ENCODE measurements at places on chromosomes 3 and 15.
A peak's percentile ranks its signal among the peaks of the same experiment; 100 is the strongest.

DNA sequence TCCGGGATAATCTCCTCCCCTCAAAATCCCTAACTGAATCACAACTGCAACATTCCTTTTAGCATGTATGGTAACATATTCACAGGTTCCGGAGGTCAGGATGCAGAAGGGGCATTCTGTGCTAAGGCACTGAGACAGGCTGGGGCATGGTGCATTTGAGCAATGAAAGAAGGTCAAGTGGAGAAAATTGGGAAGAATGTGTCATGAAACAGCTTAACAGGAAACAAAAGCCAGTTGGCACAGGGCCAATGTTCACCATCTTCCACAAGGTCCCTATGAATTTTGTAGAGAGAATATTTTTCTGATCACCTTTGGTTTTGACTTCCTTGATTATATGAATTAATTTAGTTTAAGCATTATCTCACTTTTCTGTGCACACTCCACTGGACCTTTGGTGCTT is 587.7 kb upstream of the NR2F2 start:
- DNase-seq: no peak

- no peak for DNase-seq
Observed at GRCh38 chr3:120147072-120147871, 53.0 kb upstream of the GSK3B start.

- no peak for DNase-seq
Observed at GRCh38 chr3:60364475-60364874, 886.8 kb downstream of the FHIT start.

DNA sequence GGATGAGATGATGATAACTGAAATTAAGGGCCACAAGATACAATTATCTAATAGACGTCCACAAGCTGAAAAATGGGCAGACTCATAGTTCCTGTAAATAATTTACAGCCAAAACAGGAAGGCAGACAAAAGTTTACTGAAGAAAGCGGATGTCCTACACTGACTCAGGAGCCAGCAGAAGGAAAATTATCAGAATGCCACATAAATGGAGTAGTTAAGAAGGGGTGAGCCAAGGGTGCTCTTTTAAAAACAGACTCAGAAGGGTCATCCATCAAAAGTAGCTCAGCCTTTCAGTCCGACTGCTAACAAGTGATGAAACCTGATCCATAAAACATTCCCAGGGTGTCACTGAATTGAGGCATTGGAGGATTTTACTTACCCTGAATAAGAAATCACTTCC is 39.8 kb downstream of the TUSC7 start:
- DNase-seq: no peak

DNA sequence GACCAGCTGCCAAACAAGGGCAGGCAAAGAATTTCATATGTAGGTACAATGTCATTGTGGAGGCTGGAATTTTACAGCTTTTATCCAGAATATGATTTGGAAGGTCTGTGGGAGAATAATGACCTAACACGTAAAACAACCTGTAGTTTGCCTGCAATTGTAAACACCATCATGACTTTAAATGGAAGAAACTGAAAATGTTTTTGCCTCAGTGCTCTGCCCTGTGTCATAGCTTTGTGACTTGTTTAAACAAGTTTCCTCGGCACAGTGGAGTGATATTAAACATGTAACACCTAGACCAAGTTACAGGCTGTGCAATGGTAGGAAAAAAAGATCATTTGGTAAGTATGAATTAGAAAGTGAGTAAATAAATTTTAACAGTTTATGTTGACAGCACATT is 171.6 kb upstream of the MBNL1 start:
- DNase-seq: no peak

- no peak for DNase-seq
Observed at GRCh38 chr3:12593473-12593872, 36.6 kb downstream of the MKRN2 start.

DNA sequence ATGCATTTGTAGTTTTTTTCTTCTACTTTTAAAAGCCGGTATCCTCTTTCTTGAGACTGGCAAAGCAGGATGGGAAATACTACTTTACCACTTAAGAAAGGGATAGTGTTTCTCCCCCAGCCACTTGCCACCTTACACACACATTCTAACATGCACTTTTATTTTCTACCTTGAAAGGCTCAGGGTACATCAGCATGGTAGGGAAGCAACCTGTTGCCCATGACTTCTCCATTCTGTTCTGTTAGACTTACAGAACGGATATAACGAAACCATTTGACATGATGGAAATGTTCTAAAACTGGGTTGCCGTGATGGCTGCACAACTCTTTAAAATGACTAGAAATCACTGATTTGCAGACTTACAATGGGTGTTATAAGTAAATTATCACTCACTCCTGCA is 405.5 kb downstream of the SHQ1 start:
- DNase-seq: no peak

- no peak for DNase-seq
Observed at GRCh38 chr3:188900421-188900951, 271.3 kb upstream of the TPRG1 start.

DNA sequence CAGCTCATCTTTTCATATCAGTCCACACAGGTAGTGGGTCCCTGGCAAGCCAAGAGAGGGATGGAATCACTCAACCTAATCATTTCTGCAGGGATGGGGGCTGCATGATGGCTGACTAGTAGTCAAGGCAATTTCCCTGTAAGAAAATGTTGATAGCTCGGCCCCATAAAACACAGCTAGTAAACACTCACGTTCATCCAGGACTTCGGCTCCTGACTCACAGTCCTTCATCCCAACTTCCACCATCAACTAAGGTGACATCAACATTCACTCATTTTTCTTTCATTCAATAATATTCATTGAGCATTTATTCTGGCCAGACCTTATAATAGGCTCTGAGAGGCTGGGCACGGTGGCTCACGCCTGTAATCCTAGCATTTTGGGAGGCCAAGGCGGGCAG is 4.4 kb upstream of the ACAP2 start:
- DNase-seq: no peak

DNA sequence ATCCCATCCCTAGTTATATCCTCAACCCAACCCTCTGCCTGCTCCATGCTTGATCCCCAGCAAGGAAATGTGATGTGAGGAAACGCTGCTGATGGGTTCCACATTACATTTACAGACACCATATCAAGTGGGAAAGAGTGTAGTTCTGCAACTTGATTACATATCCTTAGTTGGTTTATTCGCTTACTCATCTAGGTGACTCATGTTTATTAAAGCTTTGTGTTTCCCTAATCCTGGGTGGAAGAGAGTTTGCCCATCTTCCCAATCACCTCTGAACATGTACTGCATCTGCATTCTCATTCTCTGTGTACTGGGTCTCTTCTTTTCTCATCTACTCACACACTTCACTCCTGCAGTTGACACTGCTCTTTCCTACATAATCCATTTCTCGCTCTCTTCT is 91.7 kb upstream of the PDZRN3 start:
- DNase-seq: no peak

DNA sequence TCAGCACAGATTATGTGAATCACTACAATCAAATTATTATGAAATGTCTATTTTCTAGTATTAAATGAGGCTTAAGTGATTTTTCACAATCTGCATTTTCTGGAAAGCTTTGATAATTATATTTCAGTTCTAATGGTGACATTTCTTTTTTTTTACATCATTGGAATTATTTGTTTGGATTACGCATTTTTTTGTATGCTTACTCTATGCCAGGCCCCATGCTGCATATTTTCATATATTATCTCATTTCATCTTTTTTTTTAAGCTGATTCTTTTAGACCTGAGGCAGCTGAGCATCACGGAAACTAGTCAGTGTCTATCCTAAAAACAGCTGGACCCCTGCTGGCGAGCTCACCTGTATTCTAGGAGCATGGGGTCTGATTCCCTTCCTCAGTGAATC is 31.1 kb downstream of the SLCO3A1 start:
- DNase-seq: no peak

- DNase-seq: no peak
Observed at GRCh38 chr15:94110476-94111130, 120.8 kb upstream of the MCTP2 start.

- no peak for DNase-seq
Observed at GRCh38 chr15:70453766-70454165, 309.6 kb downstream of the UACA start.

GRCh38 chr3:2940062-2940461 is 170.1 kb downstream of the IL5RA start:
- no peak for DNase-seq

DNA sequence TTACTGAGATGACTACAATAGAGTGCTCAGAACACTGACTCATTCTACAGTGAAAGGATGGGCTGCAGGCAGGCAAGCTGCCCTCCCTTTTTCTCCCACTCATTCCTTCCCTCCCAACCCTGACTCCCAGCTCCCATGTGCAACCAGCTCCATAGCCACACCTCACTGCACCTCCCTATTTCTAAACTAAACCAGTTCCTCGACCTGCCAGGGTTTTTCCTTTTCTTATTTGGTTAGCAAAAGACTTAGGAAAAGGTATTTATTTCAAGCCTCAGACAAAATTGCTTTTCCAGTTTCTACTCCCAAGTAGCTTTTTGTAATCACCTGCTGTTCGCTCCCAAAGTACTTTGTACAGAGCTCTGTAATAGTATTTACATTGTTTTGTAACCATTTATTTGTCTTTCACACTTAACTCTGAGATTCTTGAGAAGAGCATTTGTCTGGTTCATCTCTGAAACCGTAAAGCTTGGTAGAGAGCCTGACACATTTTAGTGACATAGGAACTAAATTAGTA is 2.2 kb downstream of the AADAC start:
- no peak for DNase-seq

GRCh38 chr15:66748708-66749035 is 46.6 kb downstream of the SMAD6 start:
- DNase-seq: no peak

GRCh38 chr15:63244399-63244798 is 33.0 kb upstream of the APH1B start:
- DNase-seq: no peak

DNA sequence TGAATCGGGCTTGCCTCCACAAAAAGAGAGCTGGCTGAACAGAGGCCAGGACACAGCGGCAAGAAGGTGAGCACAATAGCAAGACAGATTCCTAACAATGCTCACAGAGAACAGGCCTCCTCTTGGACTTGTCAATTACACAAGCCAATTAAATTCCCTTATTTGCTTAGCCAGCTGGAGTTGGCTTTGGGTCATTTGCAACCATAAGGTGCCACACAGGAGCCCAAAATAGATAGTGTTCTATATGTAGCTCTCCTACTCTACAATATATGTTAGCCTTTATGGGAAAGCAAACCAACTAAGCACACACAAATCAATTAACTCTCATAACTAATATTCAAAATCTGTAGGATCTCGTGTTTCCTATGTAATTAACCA is 335.6 kb downstream of the FOXP1 start:
- DNase-seq: no peak

DNA sequence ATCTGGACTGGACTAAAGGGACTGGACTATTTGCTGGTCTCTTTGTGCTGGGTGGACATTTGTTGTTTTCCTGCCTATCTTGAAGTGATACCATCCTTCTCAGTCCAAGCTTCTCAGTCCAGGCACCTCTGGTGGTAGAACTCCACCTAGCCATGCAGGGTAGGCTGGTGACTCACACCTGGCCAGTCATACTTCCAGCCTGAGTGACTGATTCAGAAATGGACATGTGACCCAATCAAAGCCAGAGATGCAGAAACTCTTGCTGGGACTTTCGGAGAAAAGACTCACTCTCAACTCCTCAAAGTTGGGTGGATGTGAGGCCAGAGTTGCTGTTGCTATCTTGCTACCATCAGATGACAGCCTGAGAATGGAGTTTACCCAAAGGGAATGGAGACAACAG is 5.6 kb upstream of the ASB14 start:
- no peak for DNase-seq

GRCh38 chr3:177484206-177484605 is 286.9 kb upstream of the TBL1XR1 start:
- no peak for DNase-seq

DNA sequence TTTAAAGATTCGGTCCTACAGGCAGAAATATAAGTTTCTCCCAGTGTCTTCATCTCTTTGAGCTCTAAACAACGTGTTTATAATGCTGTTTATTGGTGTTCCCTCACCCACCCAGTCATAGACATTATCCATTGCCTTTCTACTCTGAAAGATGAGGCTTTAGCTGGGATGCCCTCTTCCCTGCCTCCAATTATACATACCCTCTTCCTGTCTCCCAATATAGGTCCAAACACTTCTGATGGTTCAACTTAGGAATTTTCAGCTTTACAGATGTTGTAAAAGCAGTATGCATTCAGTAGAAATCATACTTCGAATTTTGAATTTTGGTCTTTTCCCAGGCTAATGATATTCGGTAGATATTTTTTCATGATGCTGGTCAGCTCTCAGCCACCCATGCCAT is 2.6 kb downstream of the CMTM8 start:
- DNase-seq: no peak

DNA sequence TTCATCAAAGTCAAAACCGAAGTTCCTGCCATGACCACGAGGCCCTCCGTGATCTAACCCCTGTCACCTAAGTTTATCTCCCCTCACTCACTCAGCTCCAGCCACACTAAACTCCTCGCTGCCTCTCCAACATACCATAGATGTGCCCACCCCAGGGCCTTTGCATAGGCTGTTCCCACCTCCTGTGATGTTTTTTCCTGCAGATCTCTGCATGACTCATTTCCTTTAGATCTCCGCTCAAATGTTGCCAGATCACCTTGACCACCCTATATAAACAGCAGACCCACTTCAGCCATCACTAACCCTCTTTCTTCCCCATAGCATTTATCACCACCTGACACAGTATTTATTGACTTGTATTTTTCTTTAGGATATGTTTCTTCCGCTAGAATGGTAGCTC is 58.5 kb downstream of the HRH1 start:
- DNase-seq: no peak

DNA sequence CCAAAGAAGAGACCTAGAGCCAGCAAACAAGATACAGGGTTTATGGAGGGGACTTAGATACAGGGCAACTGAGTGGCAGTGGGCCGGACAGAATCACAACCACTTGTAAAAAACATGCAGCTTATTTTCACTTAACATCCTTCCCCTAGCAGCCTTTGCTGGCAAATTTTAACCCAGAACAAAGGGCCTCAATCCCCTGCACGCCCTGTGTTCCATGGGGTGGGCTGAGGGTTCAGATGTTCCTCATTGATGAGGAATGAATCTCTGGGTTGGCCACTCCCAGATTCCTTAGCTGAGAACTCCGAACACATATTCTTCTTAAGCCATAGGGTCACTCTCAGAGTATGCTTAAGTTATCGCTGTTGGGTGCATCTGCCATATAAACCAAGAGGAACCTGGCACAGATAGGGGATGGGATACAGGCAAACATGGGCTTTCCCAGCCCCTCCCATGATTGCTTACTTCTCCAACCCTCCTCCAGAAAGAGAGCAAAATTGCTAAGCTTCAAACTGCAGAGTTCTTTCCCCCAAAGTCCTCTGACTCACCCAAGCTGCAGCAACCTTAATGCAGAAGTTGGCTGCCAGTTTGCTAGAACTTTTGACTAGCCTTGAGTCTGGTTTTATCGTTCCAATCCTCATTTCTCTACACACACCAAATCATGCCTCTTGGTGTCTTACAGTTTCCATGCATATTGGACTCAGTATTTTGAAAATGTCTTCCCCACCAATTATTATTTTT is 146.9 kb downstream of the CD47 start:
- no peak for DNase-seq

- peak; percentile 68 for DNase-seq
Observed at GRCh38 chr3:138945709-138946662, 951 bp downstream of the FOXL2 start.

- DNase-seq: no peak
Observed at GRCh38 chr3:119690043-119690656, 12.7 kb upstream of the CFAP91 start.
